Inflammatory macrophage treated with lipopolysaccharide for 1 hour (primary cell): ENCODE measurements at places on chromosomes 12 and 14.

DNA sequence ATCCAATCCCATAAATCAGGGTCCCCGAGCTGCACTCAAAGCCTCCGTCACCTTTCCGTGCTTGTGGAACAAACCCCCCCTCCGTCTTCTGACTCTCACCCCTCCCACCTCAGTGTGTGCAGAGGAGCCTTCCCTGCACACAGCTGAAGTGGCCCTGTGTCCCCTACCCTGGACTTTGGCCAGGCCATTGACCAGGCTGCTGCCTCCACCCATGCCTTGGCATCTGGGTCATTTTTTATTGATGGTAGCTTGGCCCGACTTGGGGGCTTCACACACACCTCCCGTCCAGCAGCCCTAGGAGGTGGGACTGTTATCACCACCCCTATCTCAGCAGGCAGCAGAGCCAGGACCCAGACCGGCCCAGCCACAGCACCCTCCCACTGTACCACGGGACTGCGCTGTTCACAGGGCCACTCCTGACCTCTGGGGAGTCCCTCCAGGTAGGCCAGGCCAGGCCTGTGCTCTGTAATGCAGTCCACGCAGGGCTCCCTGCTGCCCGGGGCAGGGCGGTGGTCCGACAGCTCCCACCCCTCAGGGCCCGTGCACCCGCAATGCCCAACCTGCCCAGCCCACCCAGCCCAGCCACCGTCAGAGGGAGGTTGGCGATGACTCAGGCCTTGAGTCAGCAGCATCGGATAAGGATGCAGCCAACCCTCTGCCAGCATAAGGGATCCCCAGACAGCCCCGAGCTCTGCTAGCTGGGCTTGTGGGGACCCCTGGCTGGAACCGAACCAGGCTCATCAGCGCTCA lies 9.2 kb upstream of the INF2 start:
- peak; percentile 46 for DNase-seq

- no peak for DNase-seq
Observed at GRCh38 chr12:31041033-31041564, 32.6 kb upstream of the DDX11 start.

- DNase-seq, result no peak
Observed at GRCh38 chr12:109714913-109715244, 1.3 kb downstream of the FAM222A start.

DNA sequence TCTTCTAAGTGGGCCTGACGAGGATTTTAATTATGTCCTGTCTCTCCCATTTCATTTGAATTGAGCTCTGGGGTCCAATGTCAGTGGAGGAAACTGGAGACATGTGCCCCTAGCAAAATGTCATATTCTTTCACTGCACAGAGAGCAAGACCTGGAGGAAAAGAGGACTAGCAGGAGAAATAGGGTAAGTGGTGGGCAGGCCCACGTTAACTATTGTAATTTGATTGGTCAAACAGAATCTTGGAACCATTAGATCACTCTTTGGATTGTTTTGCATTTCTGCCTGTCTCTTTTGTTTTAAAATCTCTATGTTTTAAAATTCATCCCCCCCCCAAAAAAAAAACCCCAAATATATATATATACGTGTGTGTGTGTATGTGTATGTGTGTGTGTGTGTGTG lies 113.9 kb upstream of the PELI2 start:
- no peak for DNase-seq

- DNase-seq, result no peak
Observed at GRCh38 chr12:124732275-124733075, 131.2 kb downstream of the SCARB1 start.

GRCh38 chr14:52117111-52117832 lies 48.4 kb upstream of the NID2 start:
- DNase-seq, result no peak

DNA sequence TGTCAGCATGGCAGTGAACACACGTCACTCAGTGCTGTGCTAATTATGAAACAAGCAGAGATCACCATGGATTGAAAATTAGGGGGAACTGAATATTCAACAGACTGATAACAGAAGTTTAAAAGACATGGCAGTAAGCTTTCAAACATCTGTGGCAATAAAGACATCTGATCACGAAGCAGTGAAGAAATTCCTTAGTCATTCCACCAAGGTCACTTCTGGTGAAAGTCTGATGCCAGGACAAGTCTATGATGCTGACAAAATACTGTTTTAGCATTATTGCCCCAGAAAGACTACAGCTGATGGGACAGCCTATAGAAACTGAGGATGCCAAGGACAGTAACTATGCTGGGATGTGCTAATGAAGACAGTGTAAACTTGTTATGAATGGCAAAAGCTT lies 126.9 kb upstream of the RBM19 start:
- DNase-seq, result no peak

DNA sequence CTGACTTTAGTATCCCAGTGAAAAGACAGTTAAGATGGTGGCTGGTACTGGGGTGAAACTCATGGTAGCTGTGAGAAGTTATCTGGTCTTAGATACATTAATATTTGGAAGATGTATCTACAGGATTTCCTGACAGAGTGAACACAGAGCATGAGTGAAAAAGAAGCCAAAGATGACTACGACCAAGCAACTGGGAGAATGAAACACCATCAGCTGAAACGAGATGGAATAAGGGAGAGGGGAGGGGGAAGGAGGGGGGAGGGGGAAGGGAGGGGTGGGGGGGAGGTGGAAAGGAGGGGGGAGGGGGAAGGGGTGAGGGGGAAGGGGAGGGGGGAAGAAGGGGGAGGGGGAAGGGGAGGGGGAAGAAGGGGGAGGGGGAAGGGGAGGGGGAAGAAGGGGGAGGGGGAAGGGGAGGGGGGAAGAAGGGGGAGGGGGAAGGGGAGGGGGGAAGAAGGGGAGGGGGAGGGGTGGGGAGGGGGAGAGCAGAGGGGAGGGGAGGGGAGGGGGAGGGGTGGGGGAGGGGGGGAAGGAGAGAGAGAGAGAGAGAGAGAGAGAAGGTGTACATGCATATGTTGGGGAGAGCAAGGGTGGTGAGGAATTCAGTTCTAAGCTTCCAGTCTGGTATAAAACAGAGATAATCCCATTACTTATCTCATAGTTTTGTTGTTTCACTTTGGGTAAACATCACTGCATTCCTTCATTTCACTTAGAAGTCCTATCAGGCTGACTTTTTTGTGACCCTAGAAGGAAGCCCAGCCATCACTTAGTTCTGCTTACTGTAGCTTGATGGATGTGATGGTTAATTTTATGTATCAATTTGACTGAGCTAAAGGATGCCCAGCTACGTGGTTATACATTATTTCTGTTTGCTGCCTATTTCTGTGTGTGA lies 73.9 kb downstream of the SPPL3 start:
- no peak for DNase-seq

DNA sequence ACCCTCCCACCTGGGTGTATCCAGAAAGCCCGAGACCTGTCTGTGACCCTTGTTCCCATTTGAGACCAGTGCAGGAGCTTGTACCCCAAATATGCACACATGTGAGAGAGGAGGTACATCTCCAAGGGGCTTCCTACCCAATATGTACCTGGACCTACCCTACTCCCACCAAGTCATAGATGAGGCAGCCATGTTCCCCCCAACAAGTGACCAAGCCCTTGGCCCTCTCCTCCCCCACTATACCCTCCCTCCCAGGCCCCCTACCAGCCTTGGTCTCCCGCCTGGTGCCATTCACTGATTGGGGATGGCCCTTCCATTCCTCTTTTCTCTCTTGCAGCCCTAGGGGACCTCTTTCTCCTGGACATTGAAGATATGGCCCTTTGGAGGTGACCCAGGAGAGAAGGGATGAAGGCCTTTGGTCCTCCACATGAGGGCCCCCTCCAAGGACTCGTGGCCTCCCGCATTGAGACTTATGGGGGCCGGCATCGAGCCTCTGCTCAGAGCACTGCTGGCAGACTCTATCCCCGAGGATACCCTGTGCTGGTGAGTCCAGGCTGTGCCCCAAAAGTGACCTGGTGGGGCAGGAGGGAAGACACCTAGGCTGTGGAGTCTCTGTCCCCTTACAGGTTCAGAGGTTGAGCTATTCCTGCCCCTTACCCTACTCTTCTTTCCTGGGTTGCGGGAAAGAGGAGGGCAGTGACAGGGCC lies 1.5 kb downstream of the PLEKHG6 start:
- DNase-seq, result no peak

- DNase-seq, result peak; percentile 70
Observed at GRCh38 chr12:89392391-89392790, 40.1 kb upstream of the DUSP6 start.

- peak; percentile 86 for DNase-seq
Observed at GRCh38 chr12:116360579-116361413, 83.3 kb upstream of the MED13L start.

DNA sequence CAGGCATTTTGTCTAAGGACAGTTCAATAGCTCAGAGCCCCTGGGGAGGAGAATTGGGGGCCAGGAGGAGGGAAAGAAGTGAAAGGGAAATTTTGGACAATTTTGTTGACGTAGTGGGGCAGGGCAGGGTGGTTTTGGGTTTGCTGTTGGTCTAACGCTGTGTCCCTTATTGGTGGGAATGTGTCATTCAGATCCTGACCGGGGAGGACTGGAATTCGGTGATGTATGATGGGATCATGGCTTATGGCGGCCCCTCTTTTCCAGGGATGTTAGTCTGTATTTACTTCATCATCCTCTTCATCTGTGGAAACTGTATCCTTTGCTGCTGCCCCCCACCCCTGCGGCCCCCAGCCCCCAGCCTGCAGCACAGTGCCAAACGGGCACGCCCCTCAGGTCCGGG lies 212.1 kb upstream of the FKBP4 start:
- DNase-seq, result no peak

DNA sequence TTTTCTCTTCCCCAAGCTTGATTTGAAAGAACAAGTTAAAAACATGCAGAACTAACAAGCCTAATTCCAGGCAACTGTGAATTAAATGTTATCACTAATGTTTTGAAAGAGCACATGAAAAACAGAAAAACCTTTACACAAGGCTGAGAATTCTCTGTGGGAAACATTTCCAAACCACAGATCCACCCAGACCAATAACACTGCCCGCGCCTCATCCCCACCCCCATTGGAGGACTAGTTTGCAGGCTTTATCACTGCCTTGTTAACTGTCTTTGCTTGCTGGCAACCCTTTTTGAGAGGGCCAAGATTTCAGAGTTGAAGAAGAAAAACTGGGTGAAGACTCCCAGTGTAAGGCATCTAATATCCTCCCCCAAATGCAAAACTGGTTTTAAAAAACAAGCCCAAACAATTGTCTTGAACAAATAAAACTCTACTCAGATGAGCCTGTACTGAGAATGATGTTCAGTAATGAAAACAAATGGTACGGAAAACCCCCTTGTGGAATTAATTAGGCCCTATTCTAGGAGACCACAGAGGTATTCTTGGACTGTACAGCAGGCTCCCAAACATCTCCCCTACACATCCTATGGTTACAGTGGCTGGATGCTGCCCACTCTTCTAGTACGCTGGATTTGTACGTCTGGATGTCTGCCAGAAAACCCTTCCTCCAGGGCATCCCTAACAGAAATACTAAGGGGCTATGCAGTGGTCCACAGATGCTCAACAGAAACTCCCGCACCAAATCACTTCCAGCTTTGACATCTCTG lies 5.8 kb downstream of the MAX start:
- no peak for DNase-seq

GRCh38 chr12:128920468-128920867 lies 67.2 kb downstream of the GLT1D1 start:
- DNase-seq, result peak; percentile 79

DNA sequence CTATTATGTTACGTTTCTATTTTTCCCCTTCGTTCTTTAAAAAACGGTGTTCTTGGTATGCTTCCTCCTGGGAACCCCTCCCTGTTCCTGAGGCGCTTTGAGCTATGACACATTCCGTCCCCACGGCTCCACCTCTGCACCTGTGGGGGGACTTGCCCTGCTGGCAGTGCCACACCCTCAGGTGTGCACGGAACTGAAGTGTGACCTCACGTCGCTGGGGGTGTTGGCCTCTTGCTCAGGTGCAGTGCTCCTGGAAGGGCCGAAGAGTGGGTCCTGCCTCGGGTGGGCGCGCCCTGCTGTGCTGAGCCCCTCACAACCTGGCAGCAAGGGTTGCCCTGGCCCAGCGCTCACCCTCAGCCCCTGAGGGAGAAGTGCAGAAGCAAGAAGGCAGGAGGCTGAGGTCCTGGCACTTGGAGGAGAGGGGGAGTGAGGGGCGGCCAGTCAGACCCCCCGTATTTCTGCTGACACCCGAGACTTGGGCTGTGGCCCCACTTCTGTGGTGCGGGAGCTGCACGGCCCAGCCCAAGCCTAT lies 4.9 kb downstream of the AMN start:
- DNase-seq, result no peak

DNA sequence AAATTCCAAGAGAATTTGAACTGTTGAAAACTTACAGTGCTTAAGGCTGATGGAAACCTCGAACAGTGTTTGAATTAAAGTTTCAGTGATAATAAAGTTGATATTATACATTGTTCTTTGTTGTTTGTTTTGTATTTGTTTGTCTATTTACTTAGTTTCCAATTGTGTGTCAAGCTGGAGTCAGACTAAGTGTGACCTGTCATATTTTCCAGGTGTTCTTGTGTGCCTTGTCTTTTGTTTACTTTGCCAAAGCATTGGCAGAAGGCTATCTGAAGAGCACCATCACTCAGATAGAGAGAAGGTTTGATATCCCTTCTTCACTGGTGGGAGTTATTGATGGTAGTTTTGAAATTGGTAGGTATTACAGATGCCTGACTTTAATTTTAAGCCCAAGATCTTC lies 6.0 kb downstream of the SLCO1C1 start:
- no peak for DNase-seq

- DNase-seq, result no peak
Observed at GRCh38 chr14:24232645-24233537, at the start of gene GMPR2. TSS of gene GMPR2 (plus strand) at chr14:24232929. CDS start at chr14:24233254, 325 bp downstream.

GRCh38 chr12:86597431-86597830 lies 341.2 kb upstream of the MGAT4C start:
- no peak for DNase-seq

DNA sequence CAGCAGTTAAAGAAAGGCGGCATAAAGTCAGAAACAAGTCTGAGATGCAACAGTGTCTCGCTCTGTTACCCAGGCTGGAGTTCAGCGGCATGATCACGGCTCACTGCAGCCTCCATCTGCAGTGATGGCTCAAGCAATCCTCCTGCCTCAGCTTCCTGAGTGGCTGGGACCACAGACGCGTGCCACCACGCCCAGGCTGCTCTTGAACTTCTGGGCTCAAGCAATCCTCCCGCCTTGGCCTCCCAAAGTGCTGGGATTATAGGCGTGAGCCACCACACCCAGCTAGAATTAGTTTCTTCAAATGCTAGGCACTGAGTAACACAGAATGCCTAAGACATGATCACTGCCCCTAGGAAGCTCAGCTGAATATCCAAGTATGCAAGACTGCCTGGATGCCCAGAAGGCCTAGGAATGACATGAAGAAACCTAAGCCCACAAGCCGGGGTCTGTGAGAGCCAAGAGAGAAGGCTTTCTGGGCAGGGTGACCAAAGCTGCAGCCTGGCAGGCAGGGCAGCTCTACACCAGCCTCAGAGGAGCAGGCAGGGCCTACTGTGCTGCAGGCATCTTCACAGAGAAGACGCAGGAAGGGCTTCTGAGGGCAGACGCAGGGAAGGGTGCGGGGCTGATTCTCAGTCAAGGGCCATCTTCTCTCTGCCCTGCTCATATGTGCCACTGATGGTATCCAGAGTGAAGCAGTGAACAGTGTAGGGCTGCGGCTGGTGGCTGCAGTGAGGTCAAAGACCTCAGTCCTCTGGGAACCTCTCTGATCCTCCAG lies 4.3 kb upstream of the PPP2R5C start:
- no peak for DNase-seq
